ENCODE measurements at places on chromosomes 7 and 10. TPM values are rescaled to one million over a fixed set of nuclear protein-coding genes. Genes with fewer than 3 reads are reported as not detected.

- no peak overlapping the region for H3K27ac ChIP-seq
- H3K27me3 ChIP-seq, result no peaks in the 10 kb centered on the region
- DNase-seq, result no peak
- H3K4me3 ChIP-seq, result no peak overlapping the region
- H3K36me3 ChIP-seq, result no peaks in the 10 kb centered on the region
- no peaks in the 10 kb centered on the region for H3K4me1 ChIP-seq
Observed at GRCh38 chr7:157869793-157870192, 533.0 kb downstream of the DNAJB6 start.

The OR9A2 gene
- total RNA-seq, result not detected

The EIF4H gene
- total RNA-seq, result 305 TPM

The SLC18A3 gene
- total RNA-seq, result not detected

Data from GM23248 (cell line).